ENCODE measurements at places on chromosomes 11 and 22. TPM values are rescaled to one million over a fixed set of nuclear protein-coding genes. Genes with fewer than 3 reads are reported as not detected.
A peak's percentile ranks its signal among the peaks of the same experiment; 100 is the strongest.

- DNase-seq: no peak
These were observed 115.6 kb downstream of the GGTLC2 start for GRCh38 chr22:22759889-22760546.

Gene MPEG1
- 6.8 TPM for polyA plus RNA-seq

Gene FERMT3
- 4.1 TPM for polyA plus RNA-seq

Gene SCUBE2
- 6.8 TPM for polyA plus RNA-seq

- no peak for DNase-seq
These were observed 678.6 kb upstream of the ANO5 start for GRCh38 chr11:21514316-21514715.

DNA sequence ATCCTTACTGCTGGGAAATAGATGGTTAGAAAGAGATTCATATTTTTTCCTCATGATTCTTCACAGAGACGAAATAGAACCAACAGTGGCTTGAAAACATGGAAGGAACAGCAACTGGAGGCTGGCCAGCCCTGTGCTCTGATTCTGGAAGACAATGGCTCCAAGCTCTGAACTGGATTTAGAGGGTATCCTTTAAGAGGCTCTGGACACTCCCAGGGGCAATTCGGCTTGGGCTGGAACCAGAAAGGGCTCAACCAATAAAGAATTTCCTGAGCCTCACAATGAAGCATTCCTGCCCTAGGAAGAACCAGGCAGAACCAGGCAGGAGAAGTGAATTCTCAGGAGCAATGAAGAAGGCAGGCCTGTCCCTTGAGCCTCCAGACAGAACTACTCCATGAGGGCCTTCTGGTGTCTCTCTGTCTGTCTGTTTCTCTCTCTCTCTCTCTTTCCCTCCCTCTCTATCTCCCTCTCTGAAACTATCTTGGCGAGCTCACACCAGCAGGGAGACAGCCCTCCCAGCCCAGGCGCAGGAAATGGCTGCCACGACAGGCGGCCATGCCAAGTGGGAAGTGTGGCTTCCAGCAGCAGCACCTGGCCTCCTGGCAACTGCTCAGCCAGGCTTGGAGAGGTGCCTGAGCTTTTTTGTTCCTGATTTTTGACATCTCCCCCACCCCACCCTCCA is 93.3 kb downstream of the RCN1 start:
- DNase-seq: no peak

Gene LDLRAD3
- polyA plus RNA-seq: 24.6 TPM

- peak; percentile 51 for DNase-seq
These were observed 16.5 kb downstream of the ZBTB16 start for GRCh38 chr11:114075891-114076441.

- DNase-seq: peak; percentile 27
These were observed 56.2 kb downstream of the PANX1 start for GRCh38 chr11:94184846-94185245.

GRCh38 chr11:65916391-65916790 is 2.5 kb downstream of the C11orf68 start:
- DNase-seq: no peak

Measured in left kidney (tissue), 8 donors.